Nephron progenitor cell (in vitro differentiated cells): ENCODE measurements at places on chromosomes 3 and 15.

DNA sequence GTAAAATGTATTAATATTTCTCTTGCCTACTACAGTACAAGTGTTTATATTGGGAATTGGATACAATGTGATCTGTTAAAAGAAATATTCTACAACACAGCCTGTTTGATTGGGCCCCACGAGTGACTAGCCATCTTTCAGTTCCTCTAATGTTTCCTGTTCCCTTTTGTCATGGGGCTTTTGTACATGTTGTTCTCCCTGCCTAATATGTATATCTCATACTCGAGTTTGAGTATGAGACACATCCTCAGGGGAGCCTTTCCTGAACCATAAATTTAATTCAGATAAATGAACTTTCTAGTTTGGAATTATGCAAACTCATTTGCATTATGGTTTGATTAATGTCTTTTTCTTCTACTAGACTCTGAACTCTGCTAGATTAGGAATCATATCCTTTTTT is 65.5 kb downstream of the MEF2A start:
- no peak for DNase-seq

DNA sequence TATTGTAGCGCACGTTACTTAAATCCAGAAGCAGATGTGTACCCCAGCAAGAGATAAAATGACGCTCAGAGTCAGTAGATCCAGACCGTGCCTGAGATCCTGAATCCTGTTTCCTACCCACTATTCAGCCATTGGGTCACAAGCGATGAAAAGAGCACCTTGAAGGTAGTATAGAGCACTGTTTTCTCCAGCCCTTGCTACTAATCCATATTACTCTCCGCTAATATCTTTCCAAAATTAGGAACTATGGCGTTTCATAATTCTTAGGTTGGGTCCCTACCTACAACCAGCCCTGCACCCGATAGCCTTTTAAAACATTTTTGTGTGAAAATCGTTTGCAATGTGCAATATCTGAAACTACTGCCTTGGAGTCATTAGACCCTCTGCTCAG is 596 bp downstream of the BTD start:
- no peak for DNase-seq

GRCh38 chr3:190696777-190697501 is 165.6 kb downstream of the GMNC start:
- DNase-seq: no peak

- DNase-seq: no peak
Measured at GRCh38 chr3:132174500-132174899, 139.7 kb upstream of the CPNE4 start.

DNA sequence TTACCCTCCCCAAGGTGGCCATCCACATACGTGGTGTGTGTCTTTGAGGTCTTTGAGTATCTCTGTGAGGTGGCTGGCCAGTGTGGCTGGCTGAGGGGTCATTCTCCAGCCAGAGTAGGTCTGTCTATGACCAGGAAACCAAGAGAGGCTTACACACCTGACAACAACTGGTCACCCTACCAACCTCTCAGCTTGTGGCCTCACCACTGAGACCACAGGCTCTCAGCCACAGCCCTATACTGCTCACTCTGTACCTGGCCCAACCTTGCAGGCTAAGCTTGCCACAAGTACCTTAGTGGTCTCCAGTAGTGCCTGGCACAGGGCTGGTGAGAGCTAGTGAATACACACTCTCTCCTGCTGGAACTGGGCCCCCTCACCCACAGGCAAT is 5.1 kb downstream of the HEMK1 start:
- no peak for DNase-seq

GRCh38 chr15:86205096-86205495 is 125.4 kb downstream of the AGBL1 start:
- DNase-seq: no peak

DNA sequence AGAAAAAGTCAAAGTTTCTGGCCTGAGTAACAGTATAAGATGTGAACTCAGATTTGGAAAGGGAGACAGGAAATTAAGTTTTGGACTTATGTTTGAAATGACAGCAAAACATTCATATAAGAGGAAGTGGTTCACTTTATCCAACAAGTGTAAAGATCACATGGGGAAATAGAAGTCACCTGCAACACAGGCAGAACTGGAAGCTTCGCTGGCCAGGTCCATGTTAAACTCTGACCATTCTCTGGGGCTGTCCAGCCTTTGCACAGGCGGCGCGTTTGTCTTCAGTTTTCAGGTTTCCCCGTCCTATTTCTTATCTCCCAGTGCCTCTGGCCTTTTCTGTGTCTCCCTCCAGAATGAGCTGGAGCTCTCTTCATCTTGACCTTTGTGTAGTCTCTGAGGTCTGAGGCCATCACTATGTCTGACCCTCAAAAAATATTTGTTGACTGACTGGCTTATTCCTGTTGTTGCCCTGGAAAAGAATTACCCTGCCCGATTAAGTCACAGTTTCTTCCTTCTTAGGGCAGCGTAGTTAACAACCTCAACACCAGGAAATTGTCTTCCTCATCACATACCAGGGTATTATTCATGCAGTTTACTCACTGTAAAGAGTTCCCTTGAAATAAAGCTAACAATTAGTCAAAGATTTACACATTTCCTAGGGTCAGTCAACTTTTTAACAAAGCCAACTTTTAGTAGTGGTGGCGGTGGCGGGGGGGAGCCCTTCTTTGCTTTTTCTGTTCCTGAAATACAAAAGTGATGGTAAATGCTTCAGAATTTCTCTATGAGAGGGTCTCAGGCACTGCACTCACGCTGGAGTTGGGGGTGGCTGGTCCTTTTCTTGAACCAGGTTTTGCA is 959 bp upstream of the RASA2 start:
- DNase-seq: peak; percentile 13

GRCh38 chr3:52144034-52144795 is 10.0 kb downstream of the POC1A start:
- DNase-seq: peak; percentile 91

DNA sequence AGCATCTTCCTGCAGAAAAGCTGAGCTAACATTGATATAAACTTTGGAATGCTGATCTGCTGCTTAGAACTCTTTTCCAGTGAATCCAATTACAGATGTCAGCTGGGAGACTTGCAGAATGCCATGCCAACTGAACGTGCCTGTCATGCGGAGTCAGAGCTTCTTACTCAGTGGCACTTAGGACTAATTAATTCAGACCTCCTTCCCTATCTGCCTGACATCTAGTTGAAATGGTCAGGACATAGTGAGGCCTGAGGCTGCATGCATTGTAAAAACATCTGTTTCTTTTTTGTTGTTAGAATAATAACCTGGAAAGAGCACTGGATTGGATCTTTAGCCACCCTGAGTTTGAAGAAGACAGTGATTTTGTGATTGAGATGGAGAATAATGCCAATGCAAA is 112.6 kb downstream of the USP13 start:
- no peak for DNase-seq

DNA sequence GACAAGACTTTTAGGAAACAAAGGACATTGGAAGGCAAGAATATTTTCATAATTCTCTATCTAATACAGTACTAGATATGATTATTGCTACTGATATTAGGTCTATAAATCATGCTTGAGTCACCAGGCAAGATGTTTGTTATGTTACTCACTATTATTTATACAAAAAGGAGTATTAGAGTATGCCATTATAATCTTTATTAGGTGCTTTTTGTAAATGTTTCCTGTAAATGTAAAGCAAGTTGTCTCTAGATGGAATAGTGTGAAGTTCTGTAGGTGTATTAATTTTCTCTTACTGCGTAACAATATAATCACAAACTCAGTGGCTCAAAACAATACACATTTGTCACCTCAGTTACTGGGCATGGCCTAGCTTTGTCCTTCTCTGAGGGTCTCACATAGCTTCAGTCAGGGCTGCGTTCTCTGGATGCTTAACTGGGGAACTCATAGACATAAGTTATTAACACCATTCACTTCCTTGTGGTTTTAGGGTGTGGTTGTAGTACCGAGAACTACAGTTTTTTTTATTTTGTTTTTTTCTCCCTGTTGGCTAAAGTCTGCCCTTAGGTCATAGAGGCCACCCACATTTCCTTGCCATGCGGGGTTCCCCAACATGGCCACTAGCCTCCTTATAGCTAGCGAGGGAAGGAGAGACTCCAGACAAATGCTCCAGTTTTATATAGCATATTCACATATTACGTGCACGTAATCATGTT is 20.3 kb upstream of the MAP3K13 start:
- DNase-seq: no peak

GRCh38 chr15:78037779-78038305 is 39.7 kb downstream of the TBC1D2B start:
- DNase-seq: no peak

- no peak for DNase-seq
Measured at GRCh38 chr3:153967260-153967659, 153.9 kb upstream of the ARHGEF26 start.
